Stimulated activated CD8-positive, alpha-beta memory T cell treated with anti-CD3 and anti-CD28 coated beads, Interleukin-15, amount 100 ng/mL, for 1 hour (primary cell): ENCODE measurements at places on chromosomes 7 and 10.

DNA sequence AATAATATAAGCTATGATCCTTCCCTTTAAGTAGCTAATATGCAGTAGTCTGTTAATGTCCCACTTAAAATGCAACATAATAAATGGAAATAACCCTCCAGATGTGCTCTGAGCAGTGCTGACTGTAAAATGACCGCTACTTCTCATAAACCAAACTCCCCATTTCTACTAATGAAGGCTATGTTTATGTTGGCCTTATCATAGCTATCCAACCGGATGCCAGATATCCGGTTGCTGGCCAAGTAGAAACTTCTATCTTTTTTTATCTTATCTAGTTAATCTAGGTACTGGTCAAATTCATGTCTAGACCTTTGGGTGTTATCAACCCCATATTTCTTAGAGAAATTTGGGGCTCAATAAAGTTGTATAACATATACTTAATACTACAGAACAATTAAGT lies 56.6 kb downstream of the CHRM2 start:
- no peak for DNase-seq

- DNase-seq = no peak
Observed at GRCh38 chr7:157560710-157561522, 224.1 kb downstream of the DNAJB6 start.

DNA sequence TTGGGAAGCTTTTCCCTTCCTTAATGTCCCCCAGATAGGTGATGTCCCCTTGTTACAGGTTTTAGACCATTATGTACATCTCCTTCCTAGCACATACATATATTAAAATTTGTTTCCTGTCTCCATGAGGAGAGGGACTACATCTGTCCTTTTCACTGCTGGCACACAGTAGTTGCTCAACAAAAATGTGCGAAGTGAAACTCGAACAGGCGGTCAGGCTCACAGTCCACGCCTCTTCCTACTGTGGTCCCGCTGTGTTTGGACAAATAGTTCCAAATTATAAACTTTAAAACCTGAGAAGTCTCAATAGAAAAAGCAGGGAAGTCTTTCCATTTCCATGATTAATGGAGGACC lies 1.2 kb upstream of the HHEX start:
- no peak for DNase-seq

DNA sequence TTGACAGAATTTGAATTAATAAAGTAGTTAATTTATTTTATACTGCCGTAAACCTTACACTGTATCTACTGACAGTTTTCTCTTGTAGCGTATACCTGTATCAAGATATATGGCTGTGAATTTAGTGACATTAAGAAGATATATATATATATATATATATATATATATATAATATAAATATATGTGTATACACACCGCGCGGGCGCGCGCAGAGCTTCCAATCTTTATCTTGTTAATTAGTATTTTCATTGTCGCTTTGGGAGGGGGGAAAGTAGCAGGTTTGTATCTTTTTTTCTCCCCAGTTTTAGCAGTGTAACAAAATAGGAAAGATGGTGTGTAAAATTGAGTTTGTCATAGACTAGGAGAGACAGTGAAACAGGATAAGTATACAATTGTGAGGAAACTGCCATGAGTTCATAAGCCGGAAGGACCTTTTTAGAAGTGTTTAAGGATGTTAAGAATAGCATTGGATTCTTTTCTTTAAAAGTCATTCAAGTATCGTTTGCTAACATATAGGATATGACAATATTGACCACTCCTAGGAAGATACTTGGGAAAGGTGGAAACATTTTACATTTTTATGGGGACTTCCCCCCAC lies 2.0 kb downstream of the PLEKHA1 start:
- no peak for DNase-seq

DNA sequence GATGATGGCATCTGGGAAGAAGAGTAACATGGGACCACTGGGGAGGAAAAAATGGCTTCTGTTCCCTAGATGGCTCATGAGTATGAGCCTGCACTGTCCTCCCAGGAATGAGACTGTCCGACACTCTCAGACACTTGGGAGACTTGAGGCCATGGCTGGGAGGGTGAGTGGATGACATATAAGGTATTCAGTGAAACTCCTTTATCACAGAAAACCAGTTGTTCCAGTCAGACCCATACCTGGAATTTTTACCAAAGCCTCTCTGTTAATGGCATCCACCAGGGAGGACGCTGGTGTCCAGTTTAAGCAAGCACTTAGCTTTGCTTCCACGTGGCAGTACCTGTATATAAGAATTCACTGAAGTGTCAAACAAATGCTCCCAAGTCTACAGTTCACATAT lies 116.7 kb upstream of the C10orf90 start:
- DNase-seq = no peak

- DNase-seq = no peak
Observed at GRCh38 chr7:23335621-23336020, 36.5 kb downstream of the MALSU1 start.

DNA sequence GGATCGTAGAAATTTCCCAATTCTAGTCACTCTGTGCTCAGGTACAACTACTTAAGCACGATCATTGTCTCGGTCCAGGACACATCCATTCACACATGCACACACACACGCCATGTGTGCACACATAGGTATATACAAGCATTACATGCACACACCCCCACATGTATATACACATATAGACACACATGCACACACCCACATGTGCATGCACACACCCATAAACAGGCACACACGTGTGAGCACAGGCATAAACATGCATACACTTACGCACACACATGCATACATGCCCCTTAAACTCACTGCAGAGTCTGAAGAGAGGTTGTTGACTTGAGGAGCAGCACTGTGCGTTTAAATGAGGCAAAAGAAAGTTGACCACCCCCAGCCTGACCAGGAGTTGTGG lies 32.5 kb upstream of the INSIG1 start:
- DNase-seq = no peak

DNA sequence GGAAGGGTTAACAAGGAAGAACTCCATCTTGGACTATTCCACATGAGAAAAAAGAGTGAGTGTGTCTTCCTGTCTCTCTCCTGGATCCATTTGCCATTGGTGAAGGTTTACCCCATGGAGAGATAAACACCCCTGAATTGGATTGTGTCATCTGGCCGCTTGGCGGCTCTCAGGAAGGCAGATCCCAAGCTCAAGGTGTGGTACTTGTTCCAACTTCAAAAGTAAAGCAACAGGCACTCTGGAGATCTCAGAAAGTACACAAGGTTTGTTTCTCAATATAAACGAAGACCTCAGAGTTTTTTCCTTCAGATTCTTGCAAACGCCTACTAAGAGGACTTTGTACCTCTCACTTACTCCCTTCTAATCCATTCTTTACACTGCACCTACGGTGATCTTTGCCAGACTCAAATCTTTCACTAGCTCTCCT lies 116.7 kb downstream of the REEP3 start:
- DNase-seq = no peak

- no peak for DNase-seq
Observed at GRCh38 chr7:153590136-153590535, 462.1 kb upstream of the DPP6 start.

DNA sequence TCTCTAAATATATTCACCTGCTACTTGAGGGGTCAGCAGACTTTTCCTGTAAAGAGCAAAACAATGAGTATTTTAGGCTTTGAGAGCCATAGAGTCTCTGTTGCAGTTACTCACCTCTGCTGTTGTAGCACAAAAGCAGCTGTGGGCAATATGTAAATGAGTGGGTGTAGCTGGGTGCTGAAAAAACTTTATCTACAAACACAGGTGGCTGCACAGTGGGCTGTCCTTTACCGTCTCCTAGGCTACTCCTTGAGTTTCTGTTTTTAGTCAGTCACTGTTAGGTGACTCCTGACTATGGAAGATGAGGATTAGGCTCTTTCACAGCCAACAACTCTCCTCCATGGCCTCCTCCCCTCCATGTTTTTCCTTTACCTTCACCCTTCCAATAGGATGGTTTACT lies 286.1 kb upstream of the C7orf33 start:
- no peak for DNase-seq

DNA sequence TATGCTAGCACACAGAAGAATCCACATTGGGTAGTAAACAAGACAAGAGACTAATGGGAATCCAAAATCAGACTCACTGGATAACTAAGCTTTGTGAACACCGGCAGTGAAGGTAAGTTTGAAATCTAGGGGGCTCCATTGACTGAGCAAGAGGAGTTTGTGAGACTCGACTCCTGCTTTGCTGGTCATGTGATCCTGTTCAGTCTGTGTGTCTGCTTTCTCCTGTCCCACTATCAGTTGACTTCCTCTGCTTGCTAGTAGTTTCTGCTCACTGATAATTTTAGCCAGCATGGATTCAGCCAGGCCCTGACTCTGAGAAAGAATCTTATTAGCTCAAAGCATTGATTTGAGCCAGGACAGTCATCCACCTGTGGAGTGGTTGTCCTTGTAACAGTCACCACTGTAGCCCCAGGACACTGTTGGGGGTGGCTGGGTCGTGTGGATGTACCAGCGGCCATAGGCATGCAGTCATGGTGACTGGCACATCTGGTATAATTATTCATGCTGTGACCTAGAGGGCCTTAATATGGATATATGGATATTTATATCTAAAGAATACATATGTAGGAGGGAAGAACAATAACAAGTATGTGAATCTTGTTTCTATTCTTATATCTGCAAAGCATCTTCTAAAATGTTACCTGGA lies 44.4 kb downstream of the DNAH11 start:
- DNase-seq = no peak

DNA sequence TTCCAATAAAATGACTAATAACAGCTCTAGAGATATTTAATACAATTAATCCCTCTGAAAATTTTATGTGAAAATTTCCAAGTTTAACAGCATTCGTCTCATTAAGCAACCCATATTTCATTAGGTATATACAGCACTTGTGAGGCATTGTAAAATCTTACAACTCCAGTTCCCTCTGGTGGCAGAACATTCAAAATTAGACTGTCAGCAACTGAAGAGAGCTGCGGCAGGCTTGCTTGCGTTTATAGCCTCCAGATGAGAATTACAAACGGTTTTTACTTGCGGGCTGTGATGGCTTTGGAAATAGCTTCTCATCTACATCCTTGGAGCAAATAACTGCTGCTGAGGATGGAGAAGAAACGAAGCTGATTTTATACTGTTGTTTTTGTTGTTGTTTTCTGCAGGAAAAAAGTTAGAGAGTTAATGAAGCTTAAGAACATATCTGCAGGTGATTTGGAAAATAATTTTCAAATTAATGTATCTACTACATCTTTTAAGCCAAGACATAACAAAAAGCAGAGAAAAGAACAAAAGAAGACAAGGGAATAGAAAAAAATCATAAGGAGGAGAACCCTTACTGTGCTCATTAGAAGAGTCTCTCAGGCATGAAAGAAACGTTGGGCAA lies 171.3 kb downstream of the MAGI2 start:
- no peak for DNase-seq

DNA sequence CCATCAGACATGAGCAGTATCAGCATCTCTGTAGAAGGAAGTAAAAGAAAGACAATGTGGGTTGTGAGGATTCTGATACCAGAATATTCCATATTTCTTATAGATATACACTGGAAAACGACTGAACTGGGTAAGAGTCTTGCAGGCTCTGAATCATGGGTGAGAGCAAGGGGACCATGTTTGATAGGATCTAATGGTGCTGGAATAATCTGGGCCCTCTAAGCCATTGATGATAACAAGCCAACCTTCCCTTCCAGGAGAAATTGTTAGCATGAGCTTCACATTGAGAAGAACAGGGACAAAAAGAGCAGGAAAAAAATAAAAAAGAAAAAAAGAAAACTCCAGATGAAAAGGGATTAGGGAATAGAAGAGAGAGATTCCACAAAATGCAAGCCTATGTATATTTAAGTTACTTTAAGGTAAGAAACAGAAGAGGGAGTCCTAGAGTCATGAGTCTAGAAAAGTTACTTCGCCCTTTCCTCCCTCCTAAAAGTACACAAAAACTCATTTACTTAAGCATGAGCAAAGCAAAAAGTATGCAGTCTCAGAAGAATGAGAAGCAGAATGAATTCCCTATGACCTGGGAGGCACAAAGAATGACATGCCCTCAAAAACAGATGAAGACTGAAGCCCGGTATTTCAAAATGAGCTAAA lies 181.9 kb downstream of the TMEM26 start:
- no peak for DNase-seq

DNA sequence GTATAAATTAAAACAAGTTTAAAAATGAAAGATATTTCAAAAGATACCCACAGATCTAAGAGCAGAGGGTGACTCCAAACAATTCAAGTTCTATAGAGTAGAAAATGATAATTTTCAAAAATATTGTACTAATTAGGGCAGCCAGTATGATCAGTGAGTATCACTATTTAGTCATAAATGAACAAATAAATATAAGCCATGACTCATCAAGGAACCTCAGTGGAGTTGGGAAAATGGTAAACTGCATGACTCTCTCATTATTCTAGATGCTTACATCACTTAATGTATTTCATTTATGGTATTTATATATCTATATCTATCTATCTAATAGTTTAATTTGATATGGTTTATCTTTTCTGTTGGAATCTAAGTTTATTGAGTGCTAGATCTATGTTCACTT lies 94.3 kb downstream of the THSD7A start:
- no peak for DNase-seq

GRCh38 chr10:120741396-120741795 lies 109.8 kb upstream of the WDR11 start:
- DNase-seq = no peak

- DNase-seq = no peak
Observed at GRCh38 chr7:55189878-55190436, 171.1 kb downstream of the EGFR start.

- DNase-seq = no peak
Observed at GRCh38 chr7:45366475-45366874, 207.7 kb upstream of the ADCY1 start.

DNA sequence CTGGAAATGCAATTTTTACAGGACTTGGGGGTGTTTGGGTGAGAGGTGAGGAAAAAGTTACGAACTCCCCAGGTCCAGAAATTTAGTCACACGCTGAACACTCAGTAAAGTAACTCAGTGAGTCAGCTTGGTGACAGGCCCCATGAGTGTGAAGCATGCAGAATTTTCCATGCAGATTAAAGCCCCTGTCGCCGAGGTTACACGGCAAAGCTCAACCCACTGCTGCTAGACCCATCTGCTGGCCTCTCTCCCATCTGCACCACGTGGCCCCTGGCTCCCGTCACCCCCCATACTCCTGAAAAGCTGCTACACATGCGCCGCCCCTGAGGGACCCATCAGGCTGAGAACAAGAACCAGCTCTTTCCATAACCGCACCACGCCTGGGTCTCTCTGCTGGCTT lies 7.0 kb upstream of the MMP21 start:
- no peak for DNase-seq
